AML-193 (cell line): ENCODE measurements at places on chromosomes 4 and X.

GRCh38 chr4:136150046-136150445 is 1382.2 kb downstream of the PCDH18 start:
- DNase-seq, result no peak

GRCh38 chr4:35604724-35605123 is 639.6 kb downstream of the ARAP2 start:
- DNase-seq, result no peak

DNA sequence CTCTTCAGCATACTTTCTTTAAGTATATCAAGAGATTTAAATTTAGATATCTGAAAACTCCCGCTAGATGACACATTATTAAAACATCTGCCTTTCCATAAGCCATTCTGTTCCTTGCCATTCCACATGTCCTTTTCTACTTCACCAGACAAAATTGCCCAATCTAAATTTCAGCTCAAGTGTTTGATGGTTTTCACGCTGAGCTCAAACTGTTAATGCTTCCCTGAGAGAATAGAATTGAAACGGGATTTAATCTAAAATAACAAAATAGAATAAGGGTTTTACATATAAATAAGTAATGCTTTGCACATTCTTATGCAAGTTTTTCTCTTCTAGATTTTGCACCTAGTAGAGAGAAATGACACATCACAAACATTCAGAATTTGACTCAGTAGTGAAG is 764.5 kb upstream of the TENM3 start:
- DNase-seq, result no peak

- DNase-seq, result no peak
Measured at GRCh38 chr4:22869235-22869634, 176.5 kb downstream of the GBA3 start.

DNA sequence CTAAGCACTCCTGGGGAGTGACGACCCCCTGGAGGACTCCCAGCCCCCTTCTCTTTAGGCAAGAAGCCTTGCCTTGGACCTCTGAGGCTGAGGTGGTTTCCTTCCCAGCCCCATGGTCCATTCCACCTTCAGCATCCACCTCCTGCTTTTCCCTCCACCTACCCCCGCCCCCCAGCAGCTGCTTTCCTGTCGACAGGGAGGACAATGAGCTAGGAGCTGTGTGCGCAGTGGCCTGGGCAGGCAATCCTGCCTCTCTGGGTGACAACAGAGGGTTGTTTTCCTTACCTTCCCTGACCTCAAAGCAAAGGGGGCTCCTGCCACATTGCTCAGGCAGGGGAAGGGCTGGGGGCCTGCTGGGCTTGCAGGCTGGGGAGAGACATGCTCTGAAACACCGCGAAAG is 123.5 kb downstream of the BCOR start:
- DNase-seq, result no peak

- DNase-seq, result no peak
Measured at GRCh38 chr4:67207941-67208441, 337.3 kb downstream of the CENPC start.

GRCh38 chrX:433771-434170 is 47.1 kb upstream of the PPP2R3B start:
- no peak for DNase-seq

- no peak for DNase-seq
Measured at GRCh38 chr4:85565761-85566480, 91.0 kb downstream of the ARHGAP24 start.
